Naive B cell (primary cell): ENCODE measurements at places on chromosomes 3 and 15. TPM values are rescaled to one million over a fixed set of nuclear protein-coding genes. Genes with fewer than 3 reads are reported as not detected.

GRCh38 chr3:43248185-43248583, 38.2 kb upstream of the SNRK start:
- H3K36me3 ChIP-seq, result peaks cover 7% of the 10 kb centered on the region
- no peaks in the 10 kb centered on the region for H3K27me3 ChIP-seq
- no peak for DNase-seq
- peak overlapping the region; percentile 26 for H3K4me3 ChIP-seq
- no peak overlapping the region for H3K27ac ChIP-seq

- H3K4me3 ChIP-seq, result no peak overlapping the region
- H3K4me1 ChIP-seq, result peaks cover 4% of the 10 kb centered on the region
- no peaks in the 10 kb centered on the region for H3K36me3 ChIP-seq
- H3K27ac ChIP-seq, result no peak overlapping the region
These were observed 5.1 kb upstream of the TM4SF1 start for GRCh38 chr3:149382518-149382917.

GRCh38 chr3:133849346-133849745, 43.7 kb downstream of the SRPRB start:
- H3K4me3 ChIP-seq, result no peak overlapping the region
- DNase-seq, result no peak
- H3K4me1 ChIP-seq, result no peaks in the 10 kb centered on the region
- no peak overlapping the region for H3K27ac ChIP-seq
- no peaks in the 10 kb centered on the region for H3K36me3 ChIP-seq

DNA sequence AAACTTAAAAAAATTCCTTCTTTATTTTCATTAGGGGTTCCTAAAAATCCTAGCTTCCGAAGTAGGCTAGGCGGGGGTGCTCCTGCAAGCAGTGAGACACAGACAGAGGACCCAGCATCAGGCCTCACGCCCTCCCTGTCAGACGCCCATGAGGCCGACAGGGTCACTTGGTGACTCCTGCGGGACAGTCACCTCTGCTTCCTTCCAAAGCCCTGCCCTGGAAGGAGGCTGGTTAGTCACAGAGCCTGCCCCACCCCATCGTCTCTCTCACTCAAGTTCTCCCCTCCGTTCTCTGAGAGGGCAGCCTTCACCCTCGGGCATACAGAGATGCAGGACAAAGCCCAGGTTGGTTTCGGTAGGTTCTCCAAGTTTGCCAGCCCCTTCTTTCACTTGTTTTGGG, 38.6 kb downstream of the EHD4 start:
- H3K4me3 ChIP-seq, result no peak overlapping the region
- no peak for DNase-seq
- H3K27ac ChIP-seq, result no peak overlapping the region
- no peaks in the 10 kb centered on the region for H3K27me3 ChIP-seq
- H3K4me1 ChIP-seq, result peaks cover 68% of the 10 kb centered on the region
- no peaks in the 10 kb centered on the region for H3K36me3 ChIP-seq

DNA sequence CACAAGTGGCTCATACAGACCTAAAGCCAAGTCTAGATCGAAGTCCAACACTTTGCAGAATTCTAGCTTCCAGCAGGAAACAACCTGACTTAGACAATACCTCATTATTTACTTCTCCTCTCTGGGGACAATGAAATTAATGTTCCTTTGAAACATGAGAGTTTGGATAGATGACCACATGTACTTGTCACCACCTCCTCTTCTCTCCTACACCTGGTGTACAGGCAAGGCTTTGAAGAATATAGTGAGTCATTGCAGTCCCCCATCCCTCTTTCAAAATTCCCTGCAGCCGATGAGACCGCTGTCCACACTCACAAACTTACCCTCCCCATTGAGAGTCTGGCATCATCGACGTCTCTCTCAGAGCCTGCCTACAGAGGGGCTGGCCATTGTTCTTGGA, 189.0 kb upstream of the HES1 start:
- peaks cover 53% of the 10 kb centered on the region for H3K27me3 ChIP-seq
- no peak overlapping the region for H3K27ac ChIP-seq
- H3K4me1 ChIP-seq, result peaks cover 5% of the 10 kb centered on the region
- no peak overlapping the region for H3K4me3 ChIP-seq
- no peaks in the 10 kb centered on the region for H3K36me3 ChIP-seq

GRCh38 chr3:124455891-124456290, 274.4 kb upstream of the UMPS start:
- no peak overlapping the region for H3K27ac ChIP-seq
- DNase-seq, result no peak
- no peak overlapping the region for H3K4me3 ChIP-seq
- no peaks in the 10 kb centered on the region for H3K36me3 ChIP-seq
- H3K4me1 ChIP-seq, result peaks cover 4% of the 10 kb centered on the region
- peaks cover 25% of the 10 kb centered on the region for H3K27me3 ChIP-seq

DNA sequence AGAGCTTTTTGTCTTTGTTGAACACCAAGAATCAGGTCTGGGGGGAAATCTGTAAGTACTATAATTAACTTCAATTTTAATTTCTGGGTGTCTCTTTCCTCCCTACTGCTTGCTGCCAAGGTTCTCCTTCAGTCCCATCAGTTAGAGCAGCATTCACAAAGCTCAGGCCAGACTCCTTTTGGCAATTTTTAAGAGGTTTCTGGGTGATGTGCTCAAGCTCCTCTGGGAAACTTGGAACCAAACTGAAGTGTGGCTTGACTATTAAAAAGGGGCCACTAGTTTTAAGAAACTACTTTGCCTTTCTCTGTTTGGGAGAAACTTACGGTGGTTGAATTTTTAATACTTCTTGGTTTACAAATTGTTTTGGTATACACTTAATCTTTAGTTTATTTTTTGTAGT, 227.7 kb upstream of the SOX2 start:
- H3K36me3 ChIP-seq, result no peaks in the 10 kb centered on the region
- H3K4me3 ChIP-seq, result no peak overlapping the region
- H3K4me1 ChIP-seq, result peaks cover 5% of the 10 kb centered on the region
- DNase-seq, result no peak

GRCh38 chr3:106403371-106404145, 534.7 kb upstream of the CBLB start:
- no peaks in the 10 kb centered on the region for H3K36me3 ChIP-seq
- H3K27ac ChIP-seq, result no peak overlapping the region

DNA sequence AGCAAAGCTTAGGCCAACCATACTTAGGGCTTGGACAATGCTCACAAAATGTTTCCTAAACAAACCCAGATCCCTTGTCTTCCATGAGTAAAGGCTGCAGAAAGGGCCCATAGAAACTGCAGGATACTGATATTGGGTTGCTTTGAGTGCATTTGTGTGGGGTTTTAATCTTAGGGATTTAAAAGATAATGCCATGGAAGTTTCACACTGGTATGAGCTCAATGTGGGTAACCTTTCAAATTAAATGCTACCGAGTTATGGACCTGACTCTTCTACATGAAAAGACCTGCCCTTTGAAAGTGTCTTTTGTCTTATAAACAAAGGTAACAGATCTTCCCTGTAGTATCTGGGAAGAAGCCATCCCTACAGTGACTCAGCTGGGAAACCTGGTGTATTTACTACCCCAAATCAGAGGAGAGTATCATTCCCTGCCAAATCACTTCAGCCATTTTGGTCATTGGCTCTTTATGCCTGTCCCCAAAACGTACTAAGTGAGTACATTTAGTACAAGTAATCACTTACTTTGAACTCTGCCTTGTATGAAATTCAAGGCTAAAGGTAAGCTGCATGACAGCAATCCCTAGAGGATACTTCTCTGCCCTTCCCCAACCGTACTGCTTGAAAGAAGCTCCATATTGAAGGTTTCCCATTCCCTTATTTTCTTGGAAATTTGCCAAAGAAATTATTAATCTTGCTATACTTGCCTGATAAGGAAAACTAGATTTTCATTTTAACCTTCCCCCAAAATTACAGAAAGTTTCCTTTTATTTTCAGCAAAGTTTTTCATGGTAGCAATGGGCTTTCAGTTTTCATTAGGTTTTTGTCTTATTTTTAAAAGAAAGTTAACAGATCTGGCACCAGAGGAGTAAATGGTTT, 7.2 kb downstream of the TM4SF1 start:
- no peaks in the 10 kb centered on the region for H3K27me3 ChIP-seq
- no peak for DNase-seq
- H3K36me3 ChIP-seq, result no peaks in the 10 kb centered on the region
- no peak overlapping the region for H3K4me3 ChIP-seq

- peaks cover 54% of the 10 kb centered on the region for H3K4me1 ChIP-seq
- peak overlapping the region; percentile 80 for H3K4me3 ChIP-seq
- DNase-seq, result no peak
These were observed 113.8 kb upstream of the MEF2A start for GRCh38 chr15:99452010-99452409.

GRCh38 chr3:85210540-85210939, 251.8 kb downstream of the CADM2 start:
- H3K27ac ChIP-seq, result no peak overlapping the region
- no peaks in the 10 kb centered on the region for H3K36me3 ChIP-seq

DNA sequence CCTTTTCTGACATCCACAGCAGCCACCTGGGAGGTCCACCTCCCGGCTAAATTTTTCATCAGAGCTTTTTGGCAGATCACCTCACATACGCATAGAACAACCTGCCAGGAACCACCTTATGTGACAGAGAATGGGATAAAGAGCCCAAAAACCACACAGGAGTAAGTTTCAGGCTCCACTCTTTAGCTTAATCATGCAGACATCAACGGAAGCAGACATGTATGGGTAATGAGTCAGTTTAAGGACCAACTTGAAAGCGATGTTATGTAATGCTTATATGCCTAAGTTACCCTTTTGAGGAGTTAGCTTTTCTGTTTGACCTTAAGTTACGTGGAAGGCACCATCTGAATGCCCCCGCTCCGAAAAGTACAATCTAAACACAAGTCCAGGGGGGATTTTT, 183.3 kb upstream of the BHLHE40 start:
- no peaks in the 10 kb centered on the region for H3K27me3 ChIP-seq
- no peak for DNase-seq
- H3K4me1 ChIP-seq, result no peaks in the 10 kb centered on the region
- peak overlapping the region; percentile 60 for H3K27ac ChIP-seq
- peaks cover 77% of the 10 kb centered on the region for H3K36me3 ChIP-seq
- no peak overlapping the region for H3K4me3 ChIP-seq

- DNase-seq, result no peak
- H3K27me3 ChIP-seq, result no peaks in the 10 kb centered on the region
- H3K36me3 ChIP-seq, result no peaks in the 10 kb centered on the region
- H3K4me3 ChIP-seq, result peak overlapping the region; percentile 4
These were observed 21.8 kb downstream of the LRRC31 start for GRCh38 chr3:169847896-169848295.

The GXYLT2 gene
- not detected for polyA plus RNA-seq

The BOC gene
- not detected for polyA plus RNA-seq

The HIGD1A gene
- polyA plus RNA-seq, result 69.3 TPM

The EXD1 gene
- not detected for polyA plus RNA-seq

The THAP10 gene
- 0.13 TPM for polyA plus RNA-seq

The PLA2G4E gene
- not detected for polyA plus RNA-seq

The MESP2 gene
- polyA plus RNA-seq, result not detected

The GLDN gene
- polyA plus RNA-seq, result not detected

The BFSP2 gene
- polyA plus RNA-seq, result not detected
